Activated effector memory CD4-positive, alpha-beta T cell treated with anti-CD3 and anti-CD28 coated beads, Interleukin-2, amount 50 U/mL, for 16 hours (primary cell): ENCODE measurements at places on chromosomes 3 and 15.

GRCh38 chr15:73015493-73015892 lies 36.8 kb upstream of the NEO1 start:
- no peak for DNase-seq

- no peak for DNase-seq
These were observed 340.1 kb upstream of the ROBO2 start for GRCh38 chr3:76699846-76700245.

GRCh38 chr3:177935047-177935446 lies 601.2 kb upstream of the KCNMB2 start:
- DNase-seq: no peak

GRCh38 chr15:96402403-96402802 lies 71.9 kb downstream of the NR2F2 start:
- no peak for DNase-seq

GRCh38 chr15:27059610-27060202 lies 88.7 kb downstream of the GABRG3 start:
- DNase-seq: no peak

DNA sequence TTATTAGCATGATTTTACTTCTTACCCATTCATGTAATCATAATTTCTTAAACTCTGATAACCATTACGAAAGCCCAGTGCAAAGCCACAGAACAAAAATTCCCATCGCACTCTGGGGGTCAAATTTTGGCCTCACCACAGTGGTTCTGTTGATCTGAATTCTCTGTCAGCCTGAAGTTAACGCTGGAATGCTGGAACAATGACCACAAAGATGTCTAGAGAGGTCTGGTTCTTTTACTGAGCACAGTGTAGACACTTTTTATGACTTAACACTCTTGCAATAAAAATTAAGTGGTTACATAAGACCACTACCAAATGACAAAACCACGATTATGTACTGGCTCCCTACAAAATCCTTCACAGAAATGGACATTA lies 94.7 kb downstream of the PDZRN3 start:
- no peak for DNase-seq

DNA sequence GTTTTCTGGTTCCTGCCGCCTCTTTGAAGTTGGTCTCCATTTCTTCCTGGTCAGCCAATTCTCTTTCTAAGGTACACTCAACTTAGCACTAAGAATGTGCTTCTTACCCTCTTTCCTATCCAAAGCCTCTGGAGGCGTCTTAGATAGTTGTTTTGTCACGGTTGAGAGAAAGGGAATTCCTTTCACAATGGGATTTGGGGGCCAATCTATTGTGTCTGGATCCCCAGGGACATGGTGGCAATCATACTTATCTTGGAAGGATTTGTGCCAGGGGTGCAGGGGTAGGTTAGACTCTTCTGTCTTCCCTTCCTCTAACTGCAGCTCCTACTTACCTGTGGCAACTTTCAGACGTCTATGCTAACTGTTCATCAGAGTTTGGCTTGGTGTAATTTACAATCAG lies 287.1 kb downstream of the SOX2 start:
- no peak for DNase-seq

DNA sequence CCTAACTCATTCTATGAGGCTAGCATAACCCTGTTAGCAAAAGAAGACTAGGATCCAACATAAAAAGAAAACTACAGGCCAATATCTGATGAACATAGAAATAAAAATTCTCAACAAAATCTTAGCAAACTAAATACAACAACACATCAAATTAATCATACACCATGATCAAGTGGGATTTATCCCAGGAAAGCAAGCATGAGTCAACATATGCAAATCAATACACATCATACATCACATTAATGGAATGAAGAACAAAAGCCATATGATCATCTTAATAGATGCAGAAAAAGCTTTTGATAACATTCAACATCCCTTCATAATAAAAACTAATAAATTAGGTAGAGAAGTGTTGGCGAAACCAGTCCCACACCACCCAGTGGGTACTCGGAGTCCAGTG lies 136.1 kb upstream of the MME start:
- DNase-seq: no peak

GRCh38 chr3:88311826-88312225 lies 162.1 kb downstream of the C3orf38 start:
- no peak for DNase-seq

DNA sequence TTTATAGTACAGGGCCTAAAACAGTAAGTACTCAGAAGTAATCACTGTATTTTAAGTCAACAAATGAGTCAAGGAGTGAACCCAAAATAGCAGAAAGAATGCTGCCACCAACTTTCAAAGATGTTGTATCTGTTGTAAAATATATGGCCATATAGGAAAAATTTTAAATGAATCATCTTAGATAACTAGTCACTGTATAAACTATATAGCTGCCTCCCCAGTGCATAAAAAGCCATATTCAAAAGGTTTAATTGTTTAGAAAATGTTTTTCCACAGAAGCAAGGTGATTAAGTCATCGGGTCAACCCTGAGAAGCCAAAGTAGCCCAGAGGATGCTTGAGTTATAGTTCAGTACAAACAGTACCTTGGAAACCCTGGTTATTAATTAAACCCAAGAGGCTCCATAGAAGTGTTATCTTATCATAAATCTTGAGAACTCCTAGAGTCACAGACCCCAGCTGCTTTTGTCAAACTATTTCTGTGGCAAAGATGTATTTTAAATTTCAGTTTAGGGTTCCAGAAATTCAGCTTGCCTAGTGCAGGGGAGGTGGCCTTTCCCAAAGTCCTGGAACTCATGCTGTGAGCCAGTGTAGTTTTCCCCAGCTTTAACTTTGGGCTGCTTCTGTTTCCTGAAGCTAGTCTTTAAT lies 39.2 kb downstream of the MBNL1 start:
- no peak for DNase-seq

- peak; percentile 19 for DNase-seq
These were observed 61.0 kb downstream of the ABTB1 start for GRCh38 chr3:127733781-127734180.

DNA sequence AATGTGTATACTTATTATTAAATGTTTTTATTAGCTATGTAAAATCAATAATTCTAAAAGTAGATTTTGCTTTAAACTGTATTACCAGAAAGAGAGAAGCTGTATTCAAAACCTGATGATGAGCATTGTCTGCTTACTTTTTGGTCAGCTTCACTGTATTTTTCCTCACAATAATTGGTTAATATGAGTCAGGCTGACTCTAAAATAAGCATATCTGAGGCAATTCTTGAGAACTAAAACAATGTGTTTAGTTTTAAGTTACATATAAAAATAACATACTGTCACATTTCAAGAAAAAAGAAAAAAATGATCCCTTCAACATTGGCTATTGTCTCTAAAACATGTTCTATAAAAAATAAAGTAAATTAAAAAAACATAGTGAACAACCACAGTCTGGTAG lies 66.1 kb downstream of the EPHA3 start:
- DNase-seq: no peak

DNA sequence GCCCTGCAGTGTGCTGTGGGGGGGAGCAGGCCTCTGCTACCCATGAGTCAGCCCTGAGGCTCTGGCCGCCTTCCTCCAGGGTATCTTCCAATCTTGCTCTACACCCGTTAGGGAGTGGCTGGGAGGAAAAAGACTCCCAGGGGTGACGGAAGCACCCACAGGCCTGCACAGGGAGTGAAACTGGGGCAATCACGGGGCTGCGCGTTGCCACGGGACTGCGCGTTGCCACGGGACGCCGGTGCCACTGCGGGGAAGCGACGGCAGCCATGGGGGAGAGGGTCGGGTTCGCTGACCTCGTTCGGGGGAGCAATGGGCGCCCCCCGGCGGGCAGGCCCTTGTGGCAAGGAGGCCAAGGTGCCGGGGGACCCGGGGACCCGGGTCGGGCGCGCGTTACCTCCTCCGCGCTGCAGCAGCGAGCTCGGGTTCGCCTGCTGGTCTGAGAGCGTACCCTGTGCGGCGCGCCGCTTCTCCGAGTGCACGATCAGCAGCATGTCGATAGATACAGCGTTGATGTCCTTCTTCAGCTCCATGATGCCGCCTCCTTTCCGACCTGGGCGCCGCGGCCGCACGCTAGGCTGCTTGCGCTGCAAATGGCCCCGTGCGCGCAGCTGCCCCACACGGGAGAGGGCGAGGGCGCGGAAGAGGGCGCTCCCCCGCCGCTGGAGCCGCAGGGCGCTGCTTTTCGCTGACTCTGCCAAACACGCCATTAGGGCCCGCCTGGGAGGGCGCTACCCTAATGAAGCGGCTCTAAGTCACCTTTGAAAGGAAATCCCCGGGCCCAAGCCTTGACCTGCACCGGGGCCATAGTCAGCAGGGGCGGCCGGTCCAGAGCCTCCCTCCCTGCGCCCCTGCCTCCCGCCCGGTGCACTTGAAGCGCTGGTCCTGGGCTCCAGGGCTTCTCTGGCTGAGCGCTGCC lies at the start of gene KY:
Gene KY (minus strand): TSS at position 592 of the 916 bp plus-strand sequence. CDS start 62 bp downstream, at position 530.
- DNase-seq: no peak

DNA sequence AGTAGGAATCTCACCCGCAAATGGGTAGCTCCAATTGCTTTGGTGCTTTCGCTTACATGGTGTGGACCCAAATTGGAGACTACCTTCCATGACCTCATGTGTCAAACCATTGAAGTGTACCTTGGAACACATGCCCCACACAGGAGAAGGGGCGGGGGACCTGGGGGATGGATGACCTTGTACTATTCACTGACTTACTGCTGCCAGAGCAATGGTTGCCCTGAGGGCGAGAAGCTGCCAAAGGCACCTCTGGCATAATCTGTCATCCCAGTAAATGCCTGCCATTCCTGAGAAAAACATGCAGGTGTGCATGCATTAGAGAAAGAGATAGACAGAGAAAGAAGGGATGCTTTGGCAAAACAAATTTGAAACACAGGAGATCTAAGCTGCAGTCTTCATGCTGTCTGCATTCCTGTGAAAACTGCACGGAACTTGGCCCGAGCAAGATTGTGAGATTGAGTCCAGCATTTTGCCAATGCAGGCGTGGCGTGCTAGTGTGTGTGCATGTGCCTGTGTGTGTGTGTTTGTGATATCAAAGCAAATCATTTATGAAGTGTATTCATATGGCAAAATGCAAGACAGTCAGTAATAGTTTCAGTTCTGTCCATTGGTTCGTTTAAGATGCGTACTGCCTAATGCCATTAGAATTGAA lies 219.5 kb upstream of the MDFIC2 start:
- DNase-seq: no peak

GRCh38 chr3:107899990-107900651 lies 190.7 kb downstream of the CD47 start:
- no peak for DNase-seq

GRCh38 chr3:5466717-5467116 lies 279.2 kb downstream of the EDEM1 start:
- no peak for DNase-seq

DNA sequence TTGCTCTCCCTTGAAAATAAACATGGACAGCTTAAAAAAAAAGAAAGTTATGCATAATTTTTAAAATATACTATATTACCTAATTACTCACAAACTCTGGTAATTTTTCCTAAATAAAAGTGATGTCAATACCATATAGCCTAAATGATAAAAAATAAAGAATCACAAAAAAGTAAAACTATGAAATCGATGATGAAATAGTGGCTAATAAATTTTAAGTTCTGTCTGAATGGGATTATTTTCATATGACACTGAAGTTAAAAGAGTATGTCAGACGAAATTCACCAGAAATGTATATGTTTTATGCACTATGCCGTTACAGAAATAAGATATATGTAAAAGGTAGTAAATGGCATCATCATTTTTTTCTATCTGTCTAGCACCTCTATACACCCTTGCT lies 51.4 kb downstream of the FSIP1 start:
- DNase-seq: no peak

DNA sequence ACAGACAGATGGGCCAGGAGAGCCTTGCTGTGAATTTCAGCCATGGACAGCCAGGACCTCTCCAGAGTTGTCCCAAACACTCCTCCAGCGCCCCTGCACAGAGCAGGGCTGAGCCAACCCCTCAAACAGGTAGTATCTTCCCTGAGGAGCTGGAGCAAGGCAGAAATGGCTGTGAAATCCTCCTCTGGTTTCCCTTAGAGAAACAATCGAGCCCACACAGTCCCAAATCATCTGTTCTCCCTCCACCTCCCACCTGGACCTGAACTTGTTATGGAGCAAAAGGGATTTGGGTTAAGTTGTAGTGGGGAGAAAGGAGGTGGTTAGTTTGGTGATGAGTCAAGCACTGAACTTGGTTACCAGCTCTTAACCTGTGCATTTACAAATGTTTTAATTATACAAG lies 205.7 kb upstream of the BHLHE40 start:
- no peak for DNase-seq

DNA sequence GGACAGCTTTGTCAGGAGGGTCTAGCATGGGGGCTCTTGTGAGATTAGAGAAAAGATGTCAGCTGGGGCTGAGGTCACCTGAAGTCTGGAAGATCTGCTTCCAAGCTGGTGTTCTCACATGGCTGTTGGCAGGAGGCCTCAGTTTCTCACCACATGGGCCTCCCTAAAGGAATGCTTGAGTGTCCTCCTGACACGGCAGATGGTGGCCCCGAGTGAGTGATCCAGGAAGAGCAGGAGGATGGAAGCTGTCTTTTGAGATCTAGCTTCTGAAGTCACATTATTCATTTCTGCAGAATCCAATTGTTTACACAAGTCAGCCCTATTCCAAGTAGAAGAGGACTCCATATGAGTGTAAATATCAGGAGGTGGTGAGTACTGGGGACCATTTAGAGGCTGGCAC lies 344.0 kb upstream of the PROK2 start:
- no peak for DNase-seq

DNA sequence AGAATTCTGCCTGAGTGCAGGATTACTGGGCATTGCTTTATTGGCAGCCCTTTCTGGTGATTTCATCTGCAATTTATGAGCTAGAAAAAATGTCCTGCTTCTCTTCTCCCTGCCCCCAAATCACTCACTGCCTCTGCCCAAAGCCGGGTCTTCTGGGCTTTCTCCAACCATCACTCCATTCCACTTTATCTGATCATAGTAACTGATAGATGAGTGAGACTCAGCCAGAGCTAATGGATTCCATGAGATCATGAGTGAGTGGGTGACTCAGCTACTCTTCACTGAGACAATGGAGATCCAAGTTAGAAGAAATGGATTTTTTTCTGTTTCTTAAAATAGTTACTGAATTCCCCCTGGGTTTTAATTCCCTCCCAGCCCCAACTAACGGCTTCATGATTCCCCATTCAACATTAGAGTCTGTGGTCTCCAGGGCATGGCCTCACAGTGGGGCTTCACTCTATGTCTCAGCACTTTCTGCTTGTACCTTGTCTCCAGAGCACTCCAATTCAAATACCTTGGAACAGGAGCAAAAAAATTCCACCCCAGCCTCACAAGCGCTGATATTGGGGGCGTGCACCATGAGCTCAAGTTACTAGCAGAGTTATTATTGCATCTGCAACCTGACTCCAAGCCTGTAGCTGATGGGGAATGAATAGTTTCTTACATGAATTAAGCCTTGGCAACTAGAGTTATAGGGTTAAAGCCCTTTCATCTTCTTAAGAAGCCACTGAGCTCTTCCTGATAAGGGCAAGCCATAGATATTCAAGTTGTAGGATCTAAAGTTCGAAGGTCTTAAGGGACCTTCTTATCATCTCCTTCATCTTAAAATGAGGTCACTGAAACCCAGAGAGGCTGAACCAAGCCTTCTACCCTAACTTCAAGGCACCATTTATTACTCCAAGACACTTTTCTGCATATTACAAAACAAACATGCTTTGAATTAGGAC lies 85.9 kb downstream of the AGBL1 start:
- no peak for DNase-seq
